HAP-1 (cell line): ENCODE measurements at places on chromosomes 11 and 22.

DNA sequence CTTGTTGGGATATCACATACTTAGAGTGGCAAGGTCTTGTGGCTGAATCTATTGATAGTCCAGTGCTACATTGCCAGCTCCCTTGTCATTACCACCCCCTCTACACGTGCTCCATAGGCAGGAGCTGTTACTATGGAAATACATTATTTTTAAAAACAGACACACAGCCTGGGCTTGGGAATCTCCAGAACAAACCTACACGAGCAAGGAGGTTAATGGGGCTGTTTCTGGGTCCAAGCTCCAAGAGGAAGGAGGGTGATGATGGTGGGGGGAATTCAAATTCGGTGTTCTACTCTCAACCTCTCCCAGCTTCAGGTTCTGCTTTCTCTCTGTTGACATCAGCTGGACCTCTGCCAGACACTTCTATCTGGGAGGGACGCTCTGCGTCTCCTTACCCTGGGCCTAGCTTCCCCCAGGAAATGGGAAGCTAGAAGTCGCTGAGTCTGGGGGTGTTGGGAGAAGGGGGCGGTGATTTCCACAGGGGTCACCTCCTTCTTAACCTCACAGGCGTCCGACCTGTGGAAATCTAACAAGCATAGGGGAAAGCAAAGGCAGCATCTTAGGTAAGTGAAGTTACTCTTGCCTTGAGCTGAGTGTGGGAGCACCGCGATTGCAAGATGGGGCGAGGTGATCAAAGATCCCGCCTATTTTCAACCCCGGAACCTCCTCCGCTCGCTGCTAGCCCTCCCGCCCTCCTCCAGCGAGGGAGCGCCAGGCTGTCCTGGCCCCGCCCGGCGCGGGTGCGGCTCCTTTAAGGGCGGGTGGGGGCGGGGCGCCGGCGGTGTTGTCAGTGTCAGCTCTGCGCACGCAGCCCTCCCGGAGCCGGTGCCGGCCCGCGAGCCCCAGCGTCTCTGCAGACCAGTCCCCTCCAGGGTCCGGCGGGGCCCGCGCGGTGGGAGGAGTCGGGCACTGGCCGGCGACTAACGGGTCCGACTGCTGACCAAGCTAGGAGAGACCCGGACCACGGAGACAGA, at the start of gene C2CD2L:
TSS of gene C2CD2L (plus strand) at position 781 of the 974 bp plus-strand sequence. CDS start 398 bp downstream, outside the sequence.
- DNase-seq: peak; percentile 92

- DNase-seq: no peak
Measured at GRCh38 chr11:122681070-122681469, 25.5 kb downstream of the UBASH3B start.

- peak; percentile 18 for DNase-seq
Measured at GRCh38 chr11:41431784-41432183, 27.7 kb downstream of the LRRC4C start.

- no peak for DNase-seq
Measured at GRCh38 chr11:75557666-75558494, 4.2 kb upstream of the SERPINH1 start.

- no peak for DNase-seq
Measured at GRCh38 chr11:121006922-121007321, 17.0 kb upstream of the TBCEL start.

GRCh38 chr11:117766576-117766975, 30.4 kb downstream of the DSCAML1 start:
- no peak for DNase-seq

- DNase-seq: no peak
Measured at GRCh38 chr22:33648478-33648877, 271.8 kb downstream of the LARGE1 start.

DNA sequence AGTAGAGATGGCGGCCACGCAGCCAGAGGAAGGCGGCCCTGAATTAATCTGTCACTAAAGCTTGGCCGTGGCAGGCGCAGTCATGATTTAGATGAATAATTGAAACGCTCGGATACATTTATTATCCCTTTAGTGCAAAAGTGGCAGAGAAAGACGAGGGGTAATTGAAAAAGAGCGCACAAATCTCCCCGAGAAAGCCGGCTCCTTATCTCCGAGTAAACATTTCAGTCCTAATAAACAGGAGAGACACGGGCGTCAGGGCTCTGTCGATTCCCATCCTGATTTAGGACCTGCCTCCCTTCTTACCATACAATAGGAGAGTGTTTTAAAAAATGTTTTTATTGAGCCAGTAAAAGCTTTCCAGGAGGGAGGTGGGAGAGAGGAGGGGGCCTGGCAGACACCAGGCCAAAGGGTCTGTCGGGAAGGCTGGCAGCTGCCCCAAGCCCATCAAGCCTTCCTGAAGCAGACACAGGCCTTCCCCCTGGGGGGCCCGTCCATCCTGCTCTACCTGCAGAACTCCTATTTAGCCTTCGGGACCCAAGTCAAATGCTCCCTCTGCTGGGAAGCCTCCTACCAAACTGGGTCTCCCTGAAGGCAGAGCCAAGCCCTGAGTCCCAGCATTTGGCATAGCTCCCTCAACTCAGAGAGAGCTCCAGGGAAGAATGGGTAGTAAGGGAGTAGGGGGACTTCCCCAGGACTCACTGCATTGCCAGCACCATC, 22.8 kb downstream of the OTUB1 start:
- no peak for DNase-seq

GRCh38 chr11:100867606-100868005, 180.5 kb downstream of the ARHGAP42 start:
- DNase-seq: no peak

- no peak for DNase-seq
Measured at GRCh38 chr11:116866804-116867455, 29.5 kb upstream of the APOA1 start.

GRCh38 chr11:108663154-108663877, 1.6 kb upstream of the DDX10 start:
- no peak for DNase-seq

- DNase-seq: no peak
Measured at GRCh38 chr22:45702981-45703380, 31.3 kb downstream of the ATXN10 start.

- DNase-seq: peak; percentile 62
Measured at GRCh38 chr22:35258191-35258988, 1.1 kb downstream of the HMGXB4 start.

GRCh38 chr22:24051028-24051427, 39.9 kb downstream of the CABIN1 start:
- no peak for DNase-seq

- DNase-seq: no peak
Measured at GRCh38 chr11:77155082-77155475, 27.0 kb downstream of the MYO7A start.

DNA sequence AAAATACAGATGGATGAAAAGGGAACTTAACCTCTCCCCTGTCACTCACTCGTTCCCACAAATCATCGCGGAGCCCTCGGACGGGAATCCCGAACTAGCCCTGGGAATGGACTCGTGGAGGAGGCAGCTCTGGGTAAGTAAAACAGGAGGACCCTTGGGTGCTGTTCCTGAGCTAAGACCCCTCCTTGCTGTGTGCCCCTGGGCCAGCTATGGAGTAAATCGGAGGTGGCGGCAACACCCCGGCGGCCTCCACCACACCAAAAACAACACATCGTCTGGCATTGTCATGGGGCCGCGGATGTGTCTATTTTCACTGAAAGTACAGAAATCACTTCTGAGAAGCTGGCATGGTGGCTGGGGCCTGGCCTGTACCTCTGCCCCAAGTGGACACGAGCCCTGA, 12.1 kb downstream of the CPT1A start:
- DNase-seq: no peak

- DNase-seq: no peak
Measured at GRCh38 chr11:113725913-113726312, 19.8 kb upstream of the TMPRSS5 start.

DNA sequence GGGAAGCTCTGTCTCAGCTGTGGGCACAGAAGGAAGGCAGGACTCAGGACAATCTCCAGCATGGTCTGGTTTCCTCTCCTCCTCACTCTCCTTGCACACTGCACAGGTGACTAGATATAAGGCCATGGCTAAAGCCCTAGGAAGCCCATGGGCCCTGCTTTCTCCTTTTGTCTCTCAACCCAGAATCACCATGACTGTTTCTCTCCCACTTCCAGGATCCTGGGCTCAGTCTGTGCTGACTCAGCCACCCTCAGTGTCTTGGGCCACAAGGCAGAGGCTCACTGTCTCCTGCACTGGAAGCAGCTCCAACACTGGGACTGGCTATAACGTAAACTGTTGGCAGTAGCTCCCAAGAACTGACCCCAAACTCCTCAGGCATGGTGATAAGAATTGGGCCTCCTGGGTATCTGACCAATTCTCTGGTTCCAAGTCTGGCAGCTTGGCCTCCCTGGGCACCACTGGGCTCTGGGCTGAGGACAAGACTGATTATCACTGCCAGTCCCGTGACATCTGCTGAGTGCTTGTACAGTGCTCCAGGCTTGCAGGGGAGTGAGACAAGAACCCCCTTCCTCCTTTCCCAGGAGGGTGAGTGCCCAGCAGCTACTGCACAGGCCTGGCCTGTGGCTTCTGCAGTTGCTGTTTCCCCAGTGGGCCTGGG, 104.0 kb upstream of the TOP3B start:
- no peak for DNase-seq

GRCh38 chr22:43110927-43111623, 525 bp downstream of the BIK start:
- DNase-seq: no peak

DNA sequence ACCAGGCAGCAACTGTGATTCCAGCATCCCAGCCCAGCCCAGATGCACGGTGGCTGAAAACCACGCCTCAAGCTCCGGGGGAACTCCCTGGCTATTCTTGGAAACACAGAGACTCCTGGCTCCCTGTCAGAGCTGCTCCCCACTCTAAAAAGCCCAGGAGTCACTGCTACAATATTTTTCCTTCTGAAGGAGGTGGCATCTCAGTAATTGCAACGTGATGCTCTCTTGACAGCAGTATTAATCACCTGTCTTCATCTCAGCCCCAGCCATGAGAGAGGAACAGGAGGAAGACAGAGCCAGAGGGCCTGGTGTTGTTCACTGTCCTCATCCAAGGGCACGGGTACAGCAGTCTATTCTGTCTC, 26.9 kb downstream of the DRD2 start:
- DNase-seq: no peak

- DNase-seq: no peak
Measured at GRCh38 chr11:111193924-111194490, 51.5 kb upstream of the POU2AF2 start.

DNA sequence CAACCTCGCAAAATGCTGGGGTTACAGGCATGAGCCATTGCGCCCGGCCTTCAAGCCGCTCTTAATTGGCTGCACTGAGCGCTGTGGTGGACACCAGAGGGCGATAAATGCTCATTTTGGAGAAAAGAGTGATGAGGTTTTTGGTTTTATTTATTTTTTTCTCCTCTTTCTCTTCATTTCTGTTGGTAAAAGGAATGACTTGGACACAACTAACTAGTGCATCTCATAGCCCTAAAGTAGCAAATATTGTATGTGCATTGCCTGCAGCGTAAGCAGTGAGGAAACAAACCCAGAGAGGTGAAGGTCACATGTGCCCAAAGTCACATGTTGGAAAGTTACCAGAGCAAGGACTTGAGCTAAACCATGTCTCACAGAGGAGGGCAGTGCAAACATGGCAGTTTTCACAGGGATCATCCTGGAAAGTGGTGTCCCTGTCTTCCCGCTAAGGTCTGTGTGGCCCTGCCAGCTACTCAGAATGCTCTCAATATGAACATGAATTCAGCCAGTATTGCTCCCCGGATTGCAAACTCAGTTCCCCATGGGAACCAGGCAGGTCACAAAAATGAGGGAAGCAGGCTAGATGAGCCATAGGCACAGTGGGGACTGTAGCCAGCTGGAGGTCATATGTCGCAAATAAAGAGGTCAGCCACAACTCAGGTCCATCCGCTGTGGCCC, 8.6 kb upstream of the CD82 start:
- peak; percentile 69 for DNase-seq

- DNase-seq: no peak
Measured at GRCh38 chr11:75344761-75345454, 6.6 kb downstream of the ARRB1 start.

DNA sequence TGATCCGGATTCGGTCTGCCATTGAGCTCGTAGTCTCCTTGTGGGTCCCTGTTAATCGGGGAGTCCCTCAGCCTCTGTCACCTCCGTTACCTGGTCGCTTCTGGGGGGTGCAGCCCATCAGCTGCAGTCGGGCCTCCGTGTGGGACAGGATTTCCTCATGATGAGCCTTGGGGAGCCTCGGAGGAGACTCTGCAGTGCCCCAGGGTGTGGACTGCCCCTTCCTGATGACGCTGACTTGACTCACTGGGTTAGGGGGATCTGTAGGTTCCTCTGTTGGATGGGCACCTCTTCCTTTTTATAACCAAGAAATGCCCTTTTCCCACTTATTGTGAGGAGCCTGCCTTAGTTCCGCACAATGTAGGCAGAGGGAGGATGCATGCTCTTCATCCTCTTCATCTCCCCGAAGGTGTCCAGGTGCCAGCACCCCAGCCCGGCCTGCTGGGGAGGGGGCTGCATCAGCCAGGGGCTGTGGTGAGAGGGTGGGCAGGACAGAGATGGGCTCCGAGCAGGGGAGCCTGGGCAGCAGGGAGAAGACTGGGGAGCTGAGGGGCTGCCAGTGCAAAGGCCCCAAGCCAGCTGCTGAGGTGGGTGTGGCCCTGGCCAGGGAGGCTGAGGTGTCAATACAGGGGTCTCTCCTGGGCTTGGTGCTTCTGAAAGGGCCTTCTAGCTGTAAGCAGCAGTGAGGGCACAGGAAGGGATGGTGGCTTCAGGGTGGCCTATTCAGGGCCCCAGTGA, 13.5 kb upstream of the TTLL8 start:
- DNase-seq: no peak

DNA sequence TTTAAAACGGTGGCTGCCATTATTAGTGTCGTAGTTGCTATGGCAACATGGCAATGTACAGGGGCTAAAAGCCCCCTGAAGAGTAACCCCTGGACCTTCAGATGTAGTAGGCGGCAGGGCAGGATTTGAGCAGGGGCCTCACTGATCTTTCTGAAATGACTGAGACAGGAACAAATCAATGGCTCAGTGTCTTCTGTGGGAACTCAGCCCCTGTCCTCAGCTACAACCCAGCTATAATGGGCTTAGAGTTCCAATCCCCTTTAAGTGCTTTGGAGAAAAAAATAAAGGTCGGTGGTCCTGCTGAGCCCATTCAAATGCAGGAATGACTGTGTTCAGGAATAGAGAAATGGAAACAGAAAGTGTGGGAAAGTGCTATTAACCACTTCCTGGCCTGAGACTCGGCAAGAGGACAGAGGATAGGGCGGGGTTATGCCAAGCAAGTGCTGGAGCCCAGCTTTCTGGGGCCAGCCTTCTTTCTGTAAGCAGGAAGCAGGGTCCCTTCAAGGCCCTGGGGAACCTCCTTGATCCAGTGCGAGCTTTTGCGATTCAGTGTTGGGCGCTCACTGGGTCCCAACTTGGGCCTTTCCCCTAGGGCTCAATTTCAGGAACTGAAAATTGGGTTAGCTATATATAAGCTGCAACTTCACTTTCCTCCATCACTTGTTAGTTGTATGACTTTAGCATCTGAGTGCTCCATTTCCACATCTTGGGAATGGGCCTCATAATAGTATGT, 6.1 kb upstream of the CD82 start:
- DNase-seq: no peak
